ENCODE measurements at places on chromosomes 6 and 20. TPM values are rescaled to one million over a fixed set of nuclear protein-coding genes. Genes with fewer than 3 reads are reported as not detected.

GRCh38 chr6:112040956-112041355 is 12.9 kb upstream of the CCN6 start:
- no peak overlapping the region for H3K27ac ChIP-seq
- H3K4me1 ChIP-seq = peaks cover 9% of the 10 kb centered on the region
- H3K36me3 ChIP-seq = no peaks in the 10 kb centered on the region
- H3K27me3 ChIP-seq = no peaks in the 10 kb centered on the region
- no peak overlapping the region for H3K4me3 ChIP-seq

Gene BCAS1
- not detected for polyA plus RNA-seq

- no peak overlapping the region for H3K4me3 ChIP-seq
- H3K36me3 ChIP-seq = peaks cover 2% of the 10 kb centered on the region
- no peak for DNase-seq
- H3K27ac ChIP-seq = no peak overlapping the region
- H3K4me1 ChIP-seq = no peaks in the 10 kb centered on the region
These were observed 166.8 kb upstream of the SLC22A16 start for GRCh38 chr6:110643175-110643574.

Gene PRDM13
- polyA plus RNA-seq = not detected

Gene DEFB119
- not detected for polyA plus RNA-seq

- peak overlapping the region; percentile 24 for H3K27ac ChIP-seq
- DNase-seq = peak; percentile 94
- H3K27me3 ChIP-seq = no peaks in the 10 kb centered on the region
- no peaks in the 10 kb centered on the region for H3K36me3 ChIP-seq
- H3K4me3 ChIP-seq = no peak overlapping the region
These were observed 517.4 kb upstream of the JARID2 start for GRCh38 chr6:14728396-14729024.

Gene GNAS-AS1
- 0.32 TPM for polyA plus RNA-seq

DNA sequence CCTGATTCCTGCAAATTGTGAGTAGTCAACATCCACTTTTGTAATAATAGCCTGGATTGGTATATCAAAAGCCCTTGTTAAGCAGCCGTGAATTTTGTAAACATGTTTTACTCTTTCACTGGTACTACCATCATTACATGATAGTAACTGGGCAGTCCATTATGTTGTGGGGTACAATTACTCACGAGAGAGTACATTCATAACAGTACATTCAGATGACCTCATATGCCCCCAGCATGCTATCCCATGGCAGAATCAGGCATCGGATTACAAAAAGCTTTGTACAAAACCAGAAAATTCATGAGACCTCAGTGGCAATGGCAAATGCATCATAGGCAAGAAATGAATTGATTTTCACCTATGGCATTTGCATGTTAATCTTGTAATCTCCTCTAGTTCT is 166.2 kb downstream of the EPM2A start:
- H3K27me3 ChIP-seq = no peaks in the 10 kb centered on the region
- no peak overlapping the region for H3K4me3 ChIP-seq
- H3K27ac ChIP-seq = no peak overlapping the region
- no peaks in the 10 kb centered on the region for H3K4me1 ChIP-seq
- DNase-seq = peak; percentile 52

Gene C2
- 7.6 TPM for polyA plus RNA-seq

Gene CRISP3
- polyA plus RNA-seq = not detected

DNA sequence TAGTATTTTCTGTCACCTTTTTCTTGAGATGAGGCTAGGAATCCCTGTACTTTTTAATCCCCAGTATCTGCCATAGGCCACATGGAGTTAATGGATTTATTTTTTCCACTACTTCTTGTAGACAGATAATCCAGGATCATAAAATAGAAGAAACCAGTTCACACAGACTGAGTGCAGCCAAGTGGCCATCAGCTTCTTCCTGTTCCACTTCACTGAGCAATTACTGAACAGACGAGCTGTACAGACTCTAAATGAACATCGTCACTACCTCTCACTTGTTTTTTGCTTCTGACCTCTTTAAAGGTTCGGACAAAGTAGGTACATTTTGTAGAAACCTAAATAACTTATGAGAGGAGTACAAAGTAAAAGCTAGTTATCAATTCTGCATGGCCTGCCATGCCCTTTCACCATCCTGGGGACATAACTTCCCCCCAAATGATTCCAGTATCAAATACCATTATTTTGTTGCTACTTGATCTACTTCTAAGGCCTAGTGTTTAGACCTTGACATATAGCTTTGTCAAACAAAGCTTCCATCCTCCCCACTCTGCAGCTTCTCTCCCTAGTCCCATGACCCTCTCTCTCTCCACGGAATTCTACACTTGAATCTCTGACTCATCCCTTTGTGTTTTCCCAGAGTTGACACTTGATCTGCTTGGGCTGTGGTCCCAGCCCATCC is 34.4 kb upstream of the ARHGAP18 start:
- no peaks in the 10 kb centered on the region for H3K27me3 ChIP-seq
- H3K27ac ChIP-seq = no peak overlapping the region

Gene MTHFD1L
- polyA plus RNA-seq = 51.1 TPM

Gene CFB
- polyA plus RNA-seq = 21.7 TPM

DNA sequence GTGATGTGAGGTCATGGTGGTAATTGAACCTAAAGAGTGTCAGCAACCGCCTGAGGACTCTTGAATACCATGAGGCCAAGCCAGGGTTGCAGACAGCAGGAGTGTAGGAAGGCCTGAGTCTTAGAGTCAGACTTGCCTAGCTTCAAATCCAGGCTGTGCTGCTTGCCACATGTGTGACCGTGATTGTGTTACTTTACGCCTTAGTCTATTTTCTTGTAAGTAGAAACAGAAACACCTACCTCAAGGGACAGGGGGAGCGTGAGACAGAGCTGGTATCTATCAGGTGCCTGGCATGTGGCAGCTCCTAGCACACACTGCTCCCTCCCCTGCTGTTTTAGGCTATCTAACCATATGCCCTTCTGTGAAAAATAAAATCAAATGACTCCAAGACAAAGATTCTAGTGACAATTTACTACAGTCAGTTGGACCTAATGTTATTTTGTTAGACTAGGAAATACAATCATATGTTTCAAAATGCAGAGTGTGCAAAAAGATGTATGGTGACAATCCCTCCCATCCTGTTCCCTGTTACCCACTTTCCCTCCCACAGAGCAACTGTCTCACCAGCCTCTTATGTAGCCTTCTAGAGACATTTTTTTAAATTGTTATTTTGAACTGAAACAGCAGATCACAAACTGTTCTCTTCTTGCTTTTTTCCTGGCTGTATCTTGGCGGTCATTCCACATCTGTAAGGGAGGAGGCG is 21.7 kb downstream of the TAF8 start:
- peaks cover 5% of the 10 kb centered on the region for H3K36me3 ChIP-seq
- H3K4me1 ChIP-seq = no peaks in the 10 kb centered on the region
- DNase-seq = no peak

DNA sequence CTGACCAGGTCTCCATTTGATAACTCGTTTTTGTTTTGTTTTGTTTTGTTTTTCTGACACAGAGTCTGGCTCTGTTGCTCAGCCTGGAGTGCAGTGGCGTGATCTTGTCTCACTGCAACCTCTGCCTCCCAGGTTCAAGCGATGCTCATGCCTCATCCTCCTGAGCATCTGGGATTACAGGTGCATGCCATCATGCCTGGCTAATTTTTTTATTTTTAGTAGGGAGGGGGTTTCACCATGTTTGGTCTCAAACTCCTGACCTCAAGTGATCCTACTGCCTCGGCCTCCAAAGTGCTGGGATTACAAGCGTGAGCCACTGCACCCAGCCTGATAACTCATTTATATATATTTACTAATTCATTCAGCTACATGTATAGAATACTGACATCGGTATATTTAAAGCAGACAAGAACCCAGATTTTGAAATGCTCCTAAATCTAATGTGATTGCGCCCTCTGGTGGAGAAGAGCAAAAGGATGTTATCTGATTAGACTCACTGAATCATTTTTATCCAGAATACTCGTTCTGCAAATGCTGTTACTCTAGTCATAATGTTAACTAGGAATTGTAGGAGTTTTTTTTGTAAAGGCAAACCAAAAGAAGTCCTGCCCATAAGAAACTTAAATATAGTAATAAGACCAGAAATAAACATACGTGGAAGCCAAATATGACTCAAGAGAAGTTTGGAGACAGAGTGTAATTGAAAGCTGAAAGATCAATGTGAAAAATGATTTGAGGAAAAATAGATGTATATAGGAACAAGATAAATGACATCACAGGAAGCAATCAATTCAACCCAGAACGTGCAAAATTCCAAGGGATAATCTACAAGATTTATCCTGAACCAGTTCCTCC is 5.3 kb upstream of the COL12A1 start:
- no peaks in the 10 kb centered on the region for H3K27me3 ChIP-seq
- H3K27ac ChIP-seq = no peak overlapping the region
- peaks cover 7% of the 10 kb centered on the region for H3K4me1 ChIP-seq

DNA sequence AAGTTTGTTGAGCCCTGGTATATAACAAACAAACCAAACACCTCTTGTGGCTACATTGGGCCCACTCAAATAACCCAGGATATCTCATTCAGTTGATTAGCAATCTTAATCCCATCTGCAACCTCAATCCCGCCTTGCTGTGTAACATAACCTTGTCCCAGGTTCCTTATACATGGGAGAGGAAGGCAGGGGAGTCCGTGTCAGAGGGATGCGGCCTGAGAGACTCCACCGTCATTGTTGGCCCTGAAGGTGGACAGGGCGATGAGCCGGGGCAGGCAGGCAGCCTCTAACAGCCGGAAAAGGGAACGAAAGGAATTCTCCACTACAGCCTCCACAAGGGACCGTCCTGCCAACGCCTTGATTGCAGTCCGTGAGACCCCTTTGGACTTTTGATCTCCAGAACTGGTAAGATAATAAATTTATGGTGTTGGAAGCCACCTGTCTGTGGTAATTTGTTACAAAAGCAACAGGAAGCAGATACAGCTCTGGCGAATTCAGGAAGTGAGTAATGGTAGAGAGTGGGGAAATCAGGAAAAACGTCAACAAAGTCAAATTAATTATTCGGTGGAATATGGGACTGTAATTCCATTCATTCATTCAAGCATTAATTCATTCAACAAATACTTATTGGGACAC is 124.5 kb upstream of the SALL4 start:
- DNase-seq = no peak
- no peaks in the 10 kb centered on the region for H3K36me3 ChIP-seq
- no peak overlapping the region for H3K27ac ChIP-seq
- H3K4me3 ChIP-seq = no peak overlapping the region
- no peaks in the 10 kb centered on the region for H3K4me1 ChIP-seq

DNA sequence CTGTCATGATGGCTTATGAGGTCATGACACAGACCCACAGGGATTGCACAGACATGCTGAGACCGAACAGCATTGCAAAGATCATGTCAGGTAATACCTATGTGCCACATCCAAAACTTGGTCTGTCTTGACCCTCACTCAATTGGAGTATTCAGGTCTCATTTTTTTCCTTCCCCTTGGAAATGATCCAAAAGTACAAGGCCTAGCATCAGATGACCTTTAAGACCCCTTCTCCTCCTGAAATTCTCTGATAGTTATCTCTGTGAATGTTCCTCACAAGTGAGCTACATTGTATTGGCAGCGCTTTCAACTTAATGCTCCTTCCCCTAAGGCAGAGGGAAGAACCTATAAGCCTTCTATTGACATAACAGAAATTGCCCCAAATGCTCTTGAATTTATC is 507.4 kb upstream of the JARID2 start:
- H3K27ac ChIP-seq = no peak overlapping the region
- H3K27me3 ChIP-seq = no peaks in the 10 kb centered on the region
- H3K4me1 ChIP-seq = peaks cover 9% of the 10 kb centered on the region
- DNase-seq = no peak

GRCh38 chr20:55057779-55058415 is 582.5 kb downstream of the DOK5 start:
- no peaks in the 10 kb centered on the region for H3K4me1 ChIP-seq
- no peak overlapping the region for H3K4me3 ChIP-seq
- H3K27me3 ChIP-seq = no peaks in the 10 kb centered on the region
- no peak overlapping the region for H3K27ac ChIP-seq
- H3K36me3 ChIP-seq = no peaks in the 10 kb centered on the region

DNA sequence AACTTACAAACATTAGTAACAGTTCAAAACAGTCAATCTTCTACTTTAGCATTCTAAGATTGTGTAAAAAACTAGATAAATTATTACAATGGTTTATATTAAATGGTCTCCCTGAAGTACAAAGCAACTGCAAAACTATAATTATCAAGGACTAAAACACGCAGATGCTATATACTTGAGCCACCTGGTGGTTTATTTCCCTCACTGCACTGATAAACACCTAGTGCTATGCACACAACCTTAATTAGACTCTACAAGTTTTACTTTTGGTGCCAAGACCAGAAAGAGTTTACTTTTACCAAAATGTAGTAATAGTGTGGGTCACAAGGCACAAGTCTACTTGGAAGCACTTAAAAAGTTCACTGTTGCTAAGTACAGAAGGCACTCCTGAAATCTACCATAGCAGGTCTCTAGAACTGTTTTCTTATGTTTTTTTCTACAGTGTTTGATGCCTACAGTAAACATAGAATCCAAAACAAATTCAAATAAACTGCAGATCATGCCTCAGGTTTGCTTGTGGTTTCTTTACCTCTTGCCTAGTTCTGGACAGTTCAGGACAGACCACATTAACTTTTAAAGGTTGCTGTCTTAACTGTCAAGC is 49.2 kb downstream of the GMDS start:
- H3K4me3 ChIP-seq = no peak overlapping the region
- H3K36me3 ChIP-seq = no peaks in the 10 kb centered on the region
- DNase-seq = peak; percentile 73
- H3K27ac ChIP-seq = no peak overlapping the region

Gene PEDS1
- polyA plus RNA-seq = 41.1 TPM

Gene SAMD3
- polyA plus RNA-seq = 3.9 TPM

DNA sequence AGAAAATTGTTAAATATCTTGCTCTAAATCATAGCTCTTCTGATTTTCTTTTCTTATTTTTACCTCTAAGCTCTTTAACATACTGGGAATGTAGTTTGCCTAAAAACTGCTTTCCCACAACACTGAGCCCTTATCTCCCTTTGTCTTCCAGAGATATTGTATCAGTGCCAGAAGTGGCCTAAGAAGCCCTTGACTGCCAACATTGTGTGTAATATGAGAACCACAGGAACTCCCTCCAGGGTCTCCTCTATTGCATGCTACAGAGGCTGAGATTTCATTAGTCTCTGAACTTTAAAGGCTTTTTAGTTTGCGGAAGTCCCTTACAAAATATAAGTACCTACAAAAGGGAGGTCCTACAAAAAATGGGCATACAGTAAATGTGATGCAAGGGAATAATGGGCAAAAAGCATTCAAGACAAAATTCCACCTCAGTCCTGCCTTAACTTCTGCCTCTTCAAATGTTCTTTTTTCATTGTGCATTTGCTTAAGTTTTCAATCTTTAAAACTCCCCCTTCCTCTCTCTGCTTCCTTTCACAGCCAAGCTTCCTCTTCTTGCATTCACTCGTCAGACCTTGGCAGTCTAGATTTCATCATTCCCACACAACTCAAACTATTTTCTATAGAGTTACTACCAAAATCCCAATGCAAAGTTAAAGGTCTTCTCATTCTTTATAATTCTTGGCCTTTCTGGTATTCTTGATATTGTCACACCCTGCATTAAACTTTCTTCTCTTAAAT is 76.5 kb downstream of the ADGRG6 start:
- no peaks in the 10 kb centered on the region for H3K27me3 ChIP-seq
- H3K4me3 ChIP-seq = no peak overlapping the region
- peak; percentile 92 for DNase-seq

GRCh38 chr20:58059260-58059544 is 169.3 kb downstream of the ANKRD60 start:
- H3K36me3 ChIP-seq = no peaks in the 10 kb centered on the region
- H3K4me3 ChIP-seq = no peak overlapping the region
- no peaks in the 10 kb centered on the region for H3K4me1 ChIP-seq
- no peak for DNase-seq

GRCh38 chr6:127554435-127555006 is 22.5 kb upstream of the C6orf58 start:
- peak; percentile 40 for DNase-seq
- no peaks in the 10 kb centered on the region for H3K4me1 ChIP-seq
- H3K36me3 ChIP-seq = no peaks in the 10 kb centered on the region
- no peaks in the 10 kb centered on the region for H3K27me3 ChIP-seq
- H3K27ac ChIP-seq = no peak overlapping the region
